ENCODE measurements at places on chromosomes 16 and 17.

- no peak for DNase-seq
Measured at GRCh38 chr16:89092013-89092412, 1.6 kb upstream of the ACSF3 start.

DNA sequence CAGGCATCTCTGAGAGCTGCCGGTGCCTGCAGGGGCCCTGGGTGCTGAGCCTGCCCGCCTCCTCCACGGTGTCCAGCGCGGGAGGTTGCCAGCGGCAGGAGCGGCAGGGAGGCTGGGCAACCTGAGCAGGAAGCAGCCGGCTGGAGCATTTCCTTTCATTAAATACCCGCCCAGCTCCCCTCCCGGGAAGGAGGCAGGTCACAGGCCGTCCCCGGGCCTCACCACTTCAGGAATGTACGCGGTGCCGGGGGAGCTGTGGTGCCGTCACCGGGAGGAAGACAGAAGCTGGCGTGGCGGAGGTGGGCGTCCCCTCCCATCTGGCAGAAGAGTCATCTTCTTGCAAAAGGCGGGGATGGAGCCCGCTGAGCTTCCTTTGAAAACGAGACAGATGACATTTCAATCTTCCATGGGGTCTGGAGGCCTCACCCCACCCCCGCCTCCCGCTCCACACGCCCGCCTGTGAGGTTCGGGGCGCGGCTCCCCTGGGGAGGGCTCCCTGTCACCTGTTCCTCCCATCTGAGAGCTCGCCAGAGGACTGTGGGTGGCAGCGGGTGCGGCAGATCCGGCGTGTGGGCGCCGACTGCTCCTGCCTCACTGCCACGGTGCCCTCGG, 16.0 kb downstream of the SOX8 start:
- no peak for DNase-seq

DNA sequence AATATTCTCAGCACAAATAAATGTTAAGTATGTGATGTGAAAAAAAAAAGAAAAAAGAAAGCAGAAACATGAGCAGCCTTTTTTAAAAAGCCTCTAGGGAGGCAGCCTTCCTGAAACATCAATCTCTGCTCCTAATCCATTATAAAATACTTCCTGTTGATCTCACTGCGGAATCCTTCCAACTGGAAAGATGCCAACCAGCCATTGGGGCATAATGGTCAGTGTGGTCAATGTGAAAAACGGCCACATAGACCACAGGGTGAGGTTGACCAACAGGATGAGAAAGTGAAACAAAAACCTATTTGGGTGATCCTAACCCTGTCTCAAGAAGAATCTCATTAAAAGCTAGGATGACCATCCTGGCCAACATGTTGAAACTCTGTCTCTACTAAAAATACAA, 26.1 kb upstream of the ABCA8 start:
- DNase-seq, result peak; percentile 9

GRCh38 chr17:4475463-4475862, 23.2 kb upstream of the SPNS2 start:
- no peak for DNase-seq

DNA sequence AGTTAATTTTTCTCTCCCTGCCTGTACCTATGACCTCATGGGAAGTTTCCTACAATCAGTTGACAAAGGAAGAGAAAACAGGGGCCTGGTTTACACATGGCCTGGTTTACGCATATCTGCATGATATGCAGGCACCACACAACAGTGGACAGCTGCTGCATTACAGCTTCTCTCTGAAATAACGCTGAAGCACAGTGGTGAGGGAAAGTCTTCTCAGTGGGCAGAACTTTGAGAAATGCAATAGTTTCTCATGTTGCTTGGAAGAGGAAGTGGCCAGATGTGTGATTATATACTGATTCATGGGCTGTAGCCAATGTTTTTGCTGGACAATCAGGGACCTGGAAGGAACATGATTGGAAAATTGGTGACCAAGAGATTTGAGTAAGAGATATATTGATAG, 324.1 kb upstream of the GOT2 start:
- peak; percentile 30 for DNase-seq

- no peak for DNase-seq
Measured at GRCh38 chr17:862582-862981, 80.4 kb downstream of the MRM3 start.

- no peak for DNase-seq
Measured at GRCh38 chr17:6069539-6070429, at the start of gene WSCD1. Gene WSCD1, plus strand, starts transcription at chr17:6070379. Its CDS starts 10,280 bp downstream, at chr17:6080659.
